Right ventricle myocardium superior (tissue), 1 donor: ENCODE measurements at places on chromosomes 3 and 15. TPM values are rescaled to one million over a fixed set of nuclear protein-coding genes. Genes with fewer than 3 reads are reported as not detected.

- DNase-seq: no peak
These were observed 144.7 kb downstream of the RAB11A start for GRCh38 chr15:66014022-66014421.

DNA sequence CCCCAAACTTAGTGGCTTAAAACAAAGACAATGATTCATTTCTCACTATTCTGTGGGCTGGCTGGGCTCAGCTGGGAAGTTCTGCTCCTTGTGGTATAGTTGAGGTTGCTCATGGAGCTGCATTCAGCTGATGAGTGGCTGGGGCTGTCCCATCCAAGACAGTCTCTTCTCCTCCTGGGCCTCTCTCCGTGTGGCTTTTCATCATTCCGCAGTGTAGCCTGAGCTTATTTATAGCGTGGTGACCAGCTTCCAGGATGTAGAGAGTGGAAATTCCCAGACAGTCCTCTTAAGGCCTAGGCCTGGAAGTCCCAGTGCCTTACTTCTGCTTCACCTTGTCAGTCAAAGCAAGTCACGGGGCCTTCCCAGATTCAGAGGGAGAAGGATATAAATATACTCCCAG lies 136.7 kb upstream of the DAZL start:
- DNase-seq: no peak

CHRM5 gene
- not detected for total RNA-seq

DNA sequence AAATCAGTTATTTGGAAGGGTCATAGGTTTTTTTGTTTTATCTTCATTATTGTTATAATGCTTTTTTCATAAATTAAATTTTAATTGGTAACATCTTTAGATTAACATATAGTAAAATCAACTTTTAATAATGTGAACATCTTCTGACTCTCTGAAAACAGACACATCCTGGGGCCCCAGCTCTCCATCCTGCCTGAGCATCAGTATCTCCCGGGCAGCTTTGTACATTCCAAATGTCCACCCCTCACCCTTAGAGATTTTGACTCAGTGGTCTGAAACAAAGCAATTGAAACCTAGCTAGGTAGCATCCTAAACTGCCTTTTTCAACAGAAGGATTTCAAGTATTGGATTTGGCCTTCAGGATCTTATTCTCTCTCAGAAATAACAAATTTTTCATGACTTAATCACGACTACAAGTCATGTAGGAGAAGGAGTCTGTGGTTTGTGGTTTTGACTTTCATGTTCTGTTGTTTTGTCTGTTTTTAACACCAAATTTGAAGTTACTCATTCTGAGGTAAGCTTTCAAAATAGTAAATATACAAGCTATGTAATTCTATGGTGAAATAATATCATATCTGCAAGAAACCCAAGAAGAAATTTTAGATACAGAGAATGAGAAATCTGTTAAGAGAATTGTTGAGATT lies 147.3 kb upstream of the UBE2E2 start:
- DNase-seq: no peak

LRTM1 gene
- not detected for total RNA-seq

DNA sequence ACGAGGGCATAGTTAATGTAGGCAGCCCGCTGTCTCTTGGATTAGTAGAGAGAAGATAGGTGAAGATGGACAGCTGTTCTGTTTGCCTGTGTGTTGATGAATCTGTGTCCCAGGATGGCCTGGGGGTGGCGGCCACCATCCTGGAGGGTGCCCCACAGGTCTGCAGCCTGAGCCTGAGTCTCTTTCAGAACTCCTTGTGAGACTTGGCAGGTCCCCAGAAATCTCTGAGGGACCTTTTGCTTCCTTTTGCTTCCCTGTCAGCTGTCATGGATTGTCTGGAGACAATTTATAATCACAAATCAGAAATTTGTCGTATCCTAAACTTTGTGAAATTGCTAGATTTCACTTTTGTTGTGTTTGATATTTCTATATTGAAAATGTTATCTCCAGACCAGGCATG lies 17.4 kb downstream of the FAN1 start:
- no peak for DNase-seq

SLC41A3 gene
- total RNA-seq: 34.7 TPM

DNA sequence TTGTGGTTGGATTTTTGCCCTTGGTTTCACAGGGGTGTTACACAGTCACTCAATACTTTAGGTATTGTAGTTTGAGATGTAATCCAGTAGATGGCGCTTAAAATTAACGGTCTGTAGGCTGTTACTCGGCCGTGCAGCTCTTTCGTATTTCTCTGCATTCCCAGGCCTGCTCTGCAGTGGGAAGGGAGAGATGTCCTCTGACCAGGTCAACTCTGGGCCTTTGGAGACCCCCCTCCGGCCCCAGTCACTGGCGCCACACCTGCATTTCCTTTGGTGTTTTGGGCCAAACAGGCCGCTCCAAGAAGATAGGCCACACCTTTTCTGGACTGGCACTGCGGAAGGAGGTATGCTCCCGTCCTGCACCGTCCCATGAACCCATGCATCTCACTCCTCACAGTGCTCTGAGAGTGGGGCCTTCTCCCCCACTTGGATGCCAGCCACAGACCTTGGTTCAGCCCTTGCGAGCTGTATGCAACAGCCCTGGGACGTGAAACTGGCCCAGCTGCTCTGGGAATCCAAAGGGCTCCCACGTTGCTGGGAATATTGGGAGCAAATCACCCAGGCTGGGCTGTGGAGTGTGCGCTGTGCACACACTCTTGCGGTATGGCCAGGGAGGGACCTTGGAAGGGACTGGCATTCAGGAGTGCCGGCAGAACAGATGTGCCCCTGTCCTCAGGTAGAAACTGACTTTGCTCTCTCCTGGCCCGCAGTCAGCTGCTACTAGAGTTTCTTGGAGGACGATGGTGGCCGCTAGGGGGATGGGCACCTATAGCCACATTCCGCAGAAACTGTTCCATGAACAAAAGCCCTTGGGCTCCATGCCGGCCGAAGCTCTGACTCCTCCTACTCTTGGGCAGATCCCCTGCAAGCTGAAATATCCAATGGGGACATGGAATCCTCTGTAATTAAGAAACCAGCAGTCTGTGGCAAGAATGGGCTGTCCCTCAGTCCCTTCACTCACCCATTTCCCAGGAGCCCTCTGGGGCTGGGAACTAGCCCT lies 410.5 kb upstream of the CADM2 start:
- peak; percentile 44 for DNase-seq

DNA sequence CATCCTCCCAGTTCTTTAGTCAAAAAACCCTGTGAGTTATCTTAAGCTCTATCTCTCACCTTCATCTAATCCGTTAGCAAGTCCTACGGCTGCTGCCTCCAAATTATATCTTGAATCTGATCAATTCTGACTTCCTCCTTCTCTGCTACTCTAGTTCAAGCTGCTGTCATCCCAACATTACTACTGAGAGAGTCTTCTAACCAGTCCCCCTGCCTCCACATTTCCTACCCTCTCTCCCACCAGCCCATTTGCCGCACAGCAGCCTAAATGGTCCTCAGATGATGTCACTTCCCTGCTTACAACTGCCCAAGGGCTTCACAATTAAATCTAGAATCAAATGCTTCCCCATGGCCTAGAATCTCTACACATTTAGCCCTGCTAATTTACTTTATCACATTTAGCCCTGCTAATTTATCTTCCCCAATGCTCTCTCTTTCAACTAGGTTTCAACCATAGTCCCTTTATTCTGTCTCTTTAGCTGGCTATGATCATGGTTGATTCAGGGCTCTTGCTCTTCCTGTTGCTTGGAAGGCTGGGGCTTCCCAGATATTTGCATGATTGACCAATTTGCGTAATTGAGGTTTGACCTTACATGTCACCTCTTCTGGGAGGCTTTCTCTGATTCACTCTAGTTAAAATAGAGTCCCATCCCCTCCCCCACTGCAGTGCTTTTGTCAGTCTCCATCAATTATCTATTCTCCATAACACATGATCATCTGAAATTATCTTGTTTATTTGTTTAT lies 11.0 kb upstream of the ARL14 start:
- no peak for DNase-seq

- DNase-seq: no peak
These were observed 9.4 kb downstream of the TMOD2 start for GRCh38 chr15:51760805-51761204.

- DNase-seq: no peak
These were observed 106.5 kb upstream of the EPHA3 start for GRCh38 chr3:89000886-89001285.

DNA sequence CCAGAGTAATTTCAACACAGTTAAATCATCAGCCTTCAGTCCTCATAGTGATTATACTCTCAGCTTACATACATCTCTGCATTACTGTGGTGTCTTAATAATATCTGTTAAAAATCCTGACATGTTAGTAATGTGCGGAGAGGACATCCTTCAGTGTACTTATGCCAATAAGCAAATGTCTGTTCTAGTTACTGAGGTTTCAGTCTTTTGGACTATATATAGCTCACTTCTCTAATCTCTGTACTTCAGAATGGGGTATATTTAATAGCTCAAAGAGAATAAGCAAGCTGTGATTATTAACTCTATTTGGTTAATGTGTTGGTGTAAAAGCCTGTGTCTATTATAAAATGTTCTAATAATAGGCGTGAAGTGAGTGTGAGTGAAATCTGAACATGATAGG lies 28.9 kb upstream of the OSTN start:
- no peak for DNase-seq

GRCh38 chr3:130084436-130084980 lies 2.9 kb downstream of the ALG1L2 start:
- DNase-seq: no peak

- DNase-seq: no peak
These were observed 73.0 kb upstream of the POMGNT2 start for GRCh38 chr3:43178891-43179366.

- DNase-seq: no peak
These were observed 103.7 kb upstream of the TGFBR2 start for GRCh38 chr3:30502742-30503073.

POPDC2 gene
- 538 TPM for total RNA-seq

DNA sequence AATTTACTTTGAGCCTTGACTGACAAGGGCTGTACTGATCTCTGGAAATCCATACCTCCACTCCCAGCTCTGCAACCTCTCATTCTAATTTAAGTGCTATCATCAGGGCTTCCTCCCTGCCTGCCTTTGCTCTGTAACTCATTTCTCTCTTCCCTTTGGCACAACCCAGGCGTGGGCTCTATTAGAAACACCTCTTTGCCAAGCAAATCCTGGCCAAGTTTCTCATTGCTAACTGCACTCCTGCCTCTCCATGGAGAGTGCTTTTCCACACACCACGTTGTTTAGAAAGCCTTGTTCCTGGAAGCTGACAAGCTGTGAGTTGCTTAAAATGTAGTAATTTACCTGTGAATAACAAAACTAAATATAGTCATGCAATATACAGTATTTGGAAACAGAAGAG lies 20.1 kb upstream of the FSTL1 start:
- no peak for DNase-seq

DNA sequence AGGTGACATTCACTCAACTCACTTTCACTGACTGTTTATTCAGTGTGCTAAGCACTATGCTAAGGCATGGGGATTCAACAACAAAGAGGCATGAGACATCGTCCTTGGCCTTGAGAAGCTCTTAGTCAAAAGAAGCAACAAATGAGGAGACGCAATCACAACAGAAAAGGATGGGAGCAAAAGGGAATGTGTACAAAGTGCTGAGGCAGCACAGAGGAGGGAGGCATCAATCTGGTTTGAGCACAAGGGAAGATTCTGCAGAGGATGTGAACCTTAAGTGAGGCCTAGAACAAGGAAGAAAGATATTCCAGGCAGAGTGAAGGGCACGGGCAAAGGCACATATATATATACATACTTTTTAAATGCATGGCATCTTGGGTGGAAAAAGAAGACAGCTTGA lies 151.3 kb downstream of the ERC2 start:
- no peak for DNase-seq

FAM174B gene
- 11.9 TPM for total RNA-seq

CELF6 gene
- total RNA-seq: 1.3 TPM

ATP13A5 gene
- total RNA-seq: not detected

DNA sequence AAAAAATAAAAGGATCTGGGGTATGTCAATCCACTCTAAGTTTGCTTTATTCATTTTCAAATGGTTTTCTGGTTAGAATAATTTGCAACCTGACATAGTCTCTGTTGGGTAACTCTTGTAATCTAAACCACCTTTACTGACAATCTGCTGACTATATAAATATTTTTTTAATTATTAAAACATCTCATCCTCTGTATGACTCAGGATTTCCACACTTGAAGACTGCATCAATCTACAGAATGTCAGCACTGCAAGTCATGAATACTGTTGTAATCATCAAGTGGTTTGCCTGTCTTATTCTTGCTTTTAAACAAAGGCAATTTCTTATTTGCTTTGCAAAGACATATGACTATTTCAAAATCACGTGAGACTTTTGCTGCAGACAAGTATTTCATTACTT lies 42.1 kb downstream of the VGLL3 start:
- no peak for DNase-seq

GRCh38 chr15:31391687-31392671 lies 65.3 kb downstream of the KLF13 start:
- DNase-seq: peak; percentile 94

BFSP2 gene
- not detected for total RNA-seq

DNA sequence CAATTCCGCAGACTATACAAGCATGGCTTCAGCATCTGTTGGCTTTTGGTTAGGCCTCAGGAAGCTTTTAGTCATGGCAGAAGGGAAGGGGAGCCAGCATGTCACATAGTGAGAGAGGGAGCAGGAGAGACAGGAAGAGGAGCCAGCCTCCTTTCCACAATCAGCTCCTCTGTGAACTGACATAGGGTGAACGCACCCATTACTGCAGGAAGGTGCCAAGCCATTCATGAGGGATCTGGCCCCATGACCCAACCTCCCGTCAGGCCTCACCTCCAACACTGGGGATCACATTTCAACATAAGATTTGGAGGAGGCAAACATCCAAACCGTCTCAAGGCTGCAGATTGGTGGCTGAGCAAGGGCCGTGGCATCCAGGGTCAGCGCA lies 106.3 kb downstream of the LRRK1 start:
- no peak for DNase-seq

SLC9A9 gene
- total RNA-seq: 7.2 TPM

CLDN1 gene
- not detected for total RNA-seq

DNA sequence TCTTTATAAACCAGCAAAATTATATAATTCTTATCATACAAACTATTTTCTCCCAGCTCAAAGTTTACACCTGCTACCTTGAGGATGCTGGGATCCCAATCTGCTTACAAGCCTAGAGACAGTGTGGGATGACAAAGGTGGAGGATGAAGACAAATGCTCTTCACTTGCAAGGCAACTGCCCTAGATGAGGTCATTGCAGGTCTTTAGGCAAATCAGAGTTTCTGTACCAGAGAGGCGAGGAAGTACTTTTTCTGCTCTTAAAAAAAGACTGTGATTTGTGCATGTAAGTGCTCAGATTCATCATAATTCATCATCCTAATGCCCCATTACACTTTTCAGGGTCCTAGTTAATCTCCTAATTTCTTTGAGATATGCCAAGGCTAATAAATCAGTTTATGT lies 376.1 kb downstream of the ZPLD1 start:
- DNase-seq: no peak

DNA sequence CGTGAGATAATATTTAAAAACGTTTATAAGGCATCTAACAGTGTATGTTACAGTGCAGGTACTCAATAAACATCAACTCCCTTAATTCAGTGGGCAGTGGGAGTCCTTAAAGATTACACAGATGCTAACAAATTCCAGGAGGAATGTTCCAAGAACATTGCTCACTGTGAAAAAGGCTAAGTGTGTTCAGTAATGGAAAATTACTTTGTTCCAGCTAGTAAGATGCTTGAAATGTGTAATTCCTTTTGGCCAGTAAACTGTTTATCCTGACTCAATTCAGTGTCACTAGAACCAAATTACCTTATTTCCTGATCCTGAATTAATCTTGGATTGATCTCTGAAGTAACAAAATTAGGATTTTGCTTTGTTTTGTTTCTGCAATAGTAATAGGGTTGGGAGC lies 54.2 kb upstream of the SEMA6D start:
- no peak for DNase-seq

GRCh38 chr15:91807122-91807521 lies 46.4 kb upstream of the SLCO3A1 start:
- DNase-seq: no peak

- no peak for DNase-seq
These were observed 233.6 kb upstream of the CTDSPL start for GRCh38 chr3:37627951-37628620.
